ENCODE measurements at places on chromosomes 2 and 18. TPM values are rescaled to one million over a fixed set of nuclear protein-coding genes. Genes with fewer than 3 reads are reported as not detected.

SNRNP27 gene
- total RNA-seq: 54.3 TPM

GRCh38 chr2:123864416-123864815, 160.7 kb upstream of the CNTNAP5 start:
- DNase-seq: no peak

ATG4B gene
- total RNA-seq: 90.7 TPM

- no peak for DNase-seq
These were observed 936.1 kb downstream of the SUCLG1 start for GRCh38 chr2:83522891-83523493.

- DNase-seq: no peak
These were observed 180.1 kb upstream of the OSR1 start for GRCh38 chr2:19538411-19538963.
